ENCODE measurements at places on chromosomes 16 and 17. TPM values are rescaled to one million over a fixed set of nuclear protein-coding genes. Genes with fewer than 3 reads are reported as not detected.

The ASGR2 gene
- total RNA-seq = 1.4 TPM

The KRTAP1-1 gene
- total RNA-seq = not detected

The HSF5 gene
- 0.45 TPM for total RNA-seq

The ZMYND15 gene
- total RNA-seq = 3.1 TPM

The TMEM235 gene
- total RNA-seq = 15.5 TPM

The PIPOX gene
- 5.3 TPM for total RNA-seq

The TBC1D3 gene
- 14.7 TPM for total RNA-seq

Data from dorsolateral prefrontal cortex (tissue), 122 donors.